ENCODE measurements at places on chromosomes 7 and 10. TPM values are rescaled to one million over a fixed set of nuclear protein-coding genes. Genes with fewer than 3 reads are reported as not detected.

Gene DUS4L
- 8.4 TPM for total RNA-seq

- H3K4me3 ChIP-seq, result no peak overlapping the region
- H3K27me3 ChIP-seq, result no peaks in the 10 kb centered on the region
- no peaks in the 10 kb centered on the region for H3K36me3 ChIP-seq
- no peak for DNase-seq
These were observed 59.1 kb upstream of the CALD1 start for GRCh38 chr7:134720091-134720935.

GRCh38 chr10:70090951-70091350 is 38.3 kb downstream of the MACROH2A2 start:
- no peaks in the 10 kb centered on the region for H3K27me3 ChIP-seq
- DNase-seq, result peak; percentile 52
- peak overlapping the region; percentile 49 for H3K27ac ChIP-seq
- no peak overlapping the region for H3K4me3 ChIP-seq
- H3K36me3 ChIP-seq, result peaks cover 9% of the 10 kb centered on the region

DNA sequence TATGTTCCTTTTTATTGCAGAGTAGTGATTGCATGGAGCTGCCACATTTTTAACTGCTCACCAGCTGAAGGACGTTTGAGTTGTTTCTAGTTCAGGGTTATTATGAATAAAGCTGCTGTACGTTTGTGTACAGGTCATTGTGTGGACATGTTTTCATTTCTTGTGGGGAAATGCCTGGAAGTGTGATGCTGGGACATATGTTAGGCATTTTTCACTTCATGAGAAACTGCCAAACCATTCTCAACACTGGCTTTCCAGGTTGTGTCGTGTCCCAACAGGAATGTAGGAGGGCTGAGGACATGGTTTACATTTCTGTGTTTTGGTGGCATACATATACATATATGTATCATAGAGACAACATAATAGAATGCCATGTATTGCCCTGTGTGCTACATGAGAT is 73.0 kb downstream of the NEURL1 start:
- DNase-seq, result no peak
- H3K27ac ChIP-seq, result no peak overlapping the region
- no peaks in the 10 kb centered on the region for H3K36me3 ChIP-seq
- no peaks in the 10 kb centered on the region for H3K27me3 ChIP-seq
- no peak overlapping the region for H3K4me3 ChIP-seq

- no peaks in the 10 kb centered on the region for H3K36me3 ChIP-seq
- H3K27me3 ChIP-seq, result no peaks in the 10 kb centered on the region
- H3K4me1 ChIP-seq, result no peaks in the 10 kb centered on the region
- no peak overlapping the region for H3K27ac ChIP-seq
These were observed 14.8 kb downstream of the PDAP1 start for GRCh38 chr7:99393355-99394187.

DNA sequence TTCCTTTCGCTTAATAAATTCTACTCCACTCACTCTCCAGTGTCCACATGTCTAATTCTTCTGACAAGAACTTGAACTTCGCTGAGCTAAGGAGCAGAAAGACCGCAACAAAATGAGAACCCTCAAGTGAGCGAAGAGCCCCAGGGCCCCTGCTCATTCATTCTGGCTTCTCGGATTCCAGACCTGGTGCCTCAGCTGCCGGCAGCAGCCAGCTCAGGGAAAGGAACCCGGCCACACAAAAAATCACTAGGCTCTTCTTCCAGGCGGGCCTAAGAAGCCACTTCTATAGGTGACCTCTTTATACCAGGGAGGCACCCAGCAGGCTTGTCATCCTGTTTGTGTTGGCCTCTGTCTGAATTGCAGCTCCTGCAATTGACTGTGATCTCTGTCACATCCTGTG is 33.3 kb downstream of the OTUD1 start:
- no peaks in the 10 kb centered on the region for H3K27me3 ChIP-seq
- no peak overlapping the region for H3K27ac ChIP-seq
- H3K4me3 ChIP-seq, result no peak overlapping the region
- H3K4me1 ChIP-seq, result no peaks in the 10 kb centered on the region
- no peaks in the 10 kb centered on the region for H3K36me3 ChIP-seq
- no peak for DNase-seq

GRCh38 chr7:1028775-1029636 is 15.3 kb upstream of the GPR146 start:
- DNase-seq, result peak; percentile 93
- H3K36me3 ChIP-seq, result no peaks in the 10 kb centered on the region
- H3K27me3 ChIP-seq, result no peaks in the 10 kb centered on the region
- peak overlapping the region; percentile 92 for H3K27ac ChIP-seq
- H3K4me3 ChIP-seq, result peak overlapping the region; percentile 11
- H3K4me1 ChIP-seq, result no peaks in the 10 kb centered on the region

- no peaks in the 10 kb centered on the region for H3K27me3 ChIP-seq
- DNase-seq, result no peak
- no peaks in the 10 kb centered on the region for H3K36me3 ChIP-seq
- H3K27ac ChIP-seq, result no peak within 1 kb of the TSS
- no peak within 1 kb of the TSS for H3K4me3 ChIP-seq
These were observed at the start of gene PKD1L1 for GRCh38 chr7:47948141-47948790. Gene PKD1L1, minus strand, starts transcription at chr7:47948466. Its CDS starts 26 bp downstream, at chr7:47948440.

GRCh38 chr7:29865526-29865925 is 59.2 kb downstream of the WIPF3 start:
- no peak overlapping the region for H3K4me3 ChIP-seq
- H3K27me3 ChIP-seq, result no peaks in the 10 kb centered on the region
- no peaks in the 10 kb centered on the region for H3K36me3 ChIP-seq
- no peak overlapping the region for H3K27ac ChIP-seq
- H3K4me1 ChIP-seq, result no peaks in the 10 kb centered on the region

- H3K4me1 ChIP-seq, result no peaks in the 10 kb centered on the region
- peaks cover 5% of the 10 kb centered on the region for H3K36me3 ChIP-seq
- H3K27me3 ChIP-seq, result no peaks in the 10 kb centered on the region
These were observed 9.6 kb upstream of the CFAP70 start for GRCh38 chr10:73368238-73368637.
